ENCODE measurements at places on chromosomes 12 and 14. TPM values are rescaled to one million over a fixed set of nuclear protein-coding genes. Genes with fewer than 3 reads are reported as not detected.

The SUSD6 gene
- 34.7 TPM for total RNA-seq

The GPR135 gene
- total RNA-seq = 4.2 TPM

- no peaks in the 10 kb centered on the region for H3K27me3 ChIP-seq
- H3K27ac ChIP-seq = peak overlapping the region; percentile 95
- H3K4me1 ChIP-seq = peaks cover 39% of the 10 kb centered on the region
- DNase-seq = no peak
These were observed 163.3 kb downstream of the ETV6 start for GRCh38 chr12:11812586-11813437.

DNA sequence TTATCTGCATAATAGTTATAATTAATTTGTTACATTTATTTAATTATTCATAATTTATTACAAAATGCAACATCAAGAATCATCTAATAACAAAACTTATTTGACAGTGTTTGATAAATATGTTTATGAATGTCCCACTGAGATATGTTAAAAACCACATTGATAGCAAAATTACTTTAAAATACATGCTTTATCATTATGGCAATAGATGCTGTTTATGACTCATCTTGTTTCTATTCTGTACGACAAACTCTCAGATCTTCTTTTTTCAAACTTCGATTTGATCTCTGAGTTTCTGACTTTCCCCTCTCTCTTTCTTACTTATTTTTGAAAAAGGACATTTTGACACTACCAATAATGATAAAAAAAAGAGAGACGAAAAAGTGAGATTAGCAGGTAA is 56.8 kb upstream of the LRRK2 start:
- no peaks in the 10 kb centered on the region for H3K4me1 ChIP-seq
- no peak overlapping the region for H3K4me3 ChIP-seq
- no peak for DNase-seq

- H3K4me3 ChIP-seq = no peak overlapping the region
- peaks cover 2% of the 10 kb centered on the region for H3K27me3 ChIP-seq
- DNase-seq = no peak
- H3K36me3 ChIP-seq = no peaks in the 10 kb centered on the region
- no peak overlapping the region for H3K27ac ChIP-seq
These were observed 12.9 kb downstream of the ST8SIA1 start for GRCh38 chr12:22321638-22322037.

The TAS2R30 gene
- total RNA-seq = 5.4 TPM
